ENCODE measurements at places on chromosomes 6 and 20.

DNA sequence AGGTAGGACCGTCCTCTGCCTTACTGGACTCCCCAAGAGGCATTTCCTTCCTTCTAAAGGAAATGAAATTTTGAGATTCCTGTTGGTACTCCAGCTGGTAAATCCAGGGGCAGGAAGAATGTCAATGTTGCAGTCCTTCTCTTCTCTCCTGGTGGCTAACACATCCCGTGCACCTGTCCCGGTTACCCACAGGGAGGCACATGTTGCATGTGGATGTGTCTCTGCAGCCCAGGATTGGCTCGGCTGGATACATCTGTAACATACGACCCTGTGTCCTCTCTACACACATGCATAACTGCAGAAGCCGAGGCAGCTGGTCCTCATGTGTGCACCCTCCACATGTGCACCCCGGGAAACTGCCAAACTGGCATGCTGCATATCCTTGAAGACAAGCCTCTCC lies 1.3 kb upstream of the LRFN2 start:
- no peak overlapping the region for H3K27ac ChIP-seq
- H3K27me3 ChIP-seq: no peaks in the 10 kb centered on the region
- no peak overlapping the region for H3K4me3 ChIP-seq

- peak overlapping the region; percentile 52 for H3K4me3 ChIP-seq
- no peaks in the 10 kb centered on the region for H3K27me3 ChIP-seq
- H3K27ac ChIP-seq: peak overlapping the region; percentile 84
- H3K36me3 ChIP-seq: no peaks in the 10 kb centered on the region
Observed at GRCh38 chr6:5084360-5084780, 771 bp upstream of the PPP1R3G start.

GRCh38 chr6:32666420-32667300 lies at the start of gene HLA-DQB1:
Gene HLA-DQB1 (minus strand): TSS chr6:32666657. CDS start chr6:32666607, 50 bp downstream.
- H3K4me3 ChIP-seq: no peak within 1 kb of the TSS
- no peaks in the 10 kb centered on the region for H3K36me3 ChIP-seq
- no peaks in the 10 kb centered on the region for H3K27me3 ChIP-seq
- DNase-seq: no peak
- peaks cover 3% of the 10 kb centered on the region for H3K4me1 ChIP-seq

DNA sequence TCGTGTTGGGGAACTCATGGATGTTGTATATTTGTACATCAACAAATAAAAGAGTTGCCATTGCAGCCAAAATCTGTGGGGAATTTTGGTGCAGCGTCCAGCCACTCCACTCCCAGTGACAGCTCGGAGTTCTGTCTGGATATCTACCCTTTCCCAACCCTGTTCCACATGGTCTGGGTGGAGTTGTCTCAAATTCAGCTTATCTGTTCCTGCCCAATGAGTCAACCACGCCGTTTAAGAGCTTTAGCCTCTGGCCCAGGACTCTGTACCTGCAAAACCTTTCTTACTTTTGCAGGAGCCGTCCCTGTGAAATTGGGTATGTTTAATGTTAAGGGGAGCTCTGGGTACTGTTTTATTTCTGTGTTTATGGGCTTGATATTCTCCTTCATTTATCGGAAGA lies 33.9 kb upstream of the OVOL2 start:
- H3K4me1 ChIP-seq: no peaks in the 10 kb centered on the region
- H3K36me3 ChIP-seq: no peaks in the 10 kb centered on the region
- no peak overlapping the region for H3K4me3 ChIP-seq

DNA sequence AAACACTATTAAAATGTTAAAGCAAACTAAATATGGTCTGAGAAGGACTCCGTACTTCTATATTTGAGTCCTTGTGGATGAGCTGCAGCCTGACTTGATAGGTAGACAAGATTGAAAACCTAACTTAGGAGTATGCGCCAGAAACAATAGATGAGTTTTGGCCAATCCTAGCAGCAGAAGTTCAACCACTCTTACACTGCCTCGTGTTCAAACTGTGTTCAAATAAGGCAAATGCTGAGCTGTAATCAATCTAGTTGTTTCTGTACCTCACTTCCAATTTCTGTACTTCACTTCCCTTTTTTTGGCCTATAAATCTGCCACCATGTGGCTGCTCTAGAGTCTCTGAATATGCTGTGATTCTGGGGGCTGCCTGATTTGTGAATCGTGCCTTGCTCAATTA lies 13.2 kb upstream of the SERINC1 start:
- H3K4me3 ChIP-seq: no peak overlapping the region
- H3K36me3 ChIP-seq: no peaks in the 10 kb centered on the region
- no peaks in the 10 kb centered on the region for H3K4me1 ChIP-seq
- DNase-seq: no peak

GRCh38 chr6:30544666-30545272 lies 11.5 kb downstream of the GNL1 start:
- no peak overlapping the region for H3K4me3 ChIP-seq
- DNase-seq: no peak
- H3K4me1 ChIP-seq: no peaks in the 10 kb centered on the region

DNA sequence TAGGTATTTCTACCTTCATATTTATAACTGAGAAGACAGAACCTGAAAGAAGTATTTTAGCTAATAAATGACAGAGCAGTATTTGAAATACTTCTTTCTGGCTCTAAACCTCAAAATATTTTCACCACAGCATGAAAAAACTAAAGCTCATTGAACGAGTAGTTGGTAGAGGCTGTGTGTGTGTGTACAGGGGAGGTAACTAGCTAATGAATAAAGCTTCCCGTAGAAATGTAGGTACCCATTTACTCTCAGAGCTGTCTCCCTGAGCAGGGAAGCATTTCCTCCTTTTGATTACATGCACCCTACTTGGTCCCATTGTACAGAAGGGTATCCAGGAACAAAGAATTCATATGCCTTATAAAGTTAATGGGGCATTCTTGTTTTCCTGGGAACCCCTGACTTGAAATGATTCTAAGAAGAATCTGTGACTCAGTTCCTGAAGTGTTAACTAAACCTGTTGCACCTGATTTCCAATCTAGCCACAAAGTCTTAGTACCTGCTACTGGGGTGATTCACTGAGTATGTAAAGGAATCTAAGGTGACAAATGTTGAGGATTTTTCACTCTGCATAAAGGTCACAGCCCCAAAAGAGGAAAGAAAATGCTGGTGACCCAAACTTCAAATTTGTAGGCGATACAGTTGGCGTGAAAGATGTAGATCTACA lies 12.5 kb downstream of the CRYBG1 start:
- no peak for DNase-seq
- no peak overlapping the region for H3K4me3 ChIP-seq
- no peaks in the 10 kb centered on the region for H3K27me3 ChIP-seq
- H3K4me1 ChIP-seq: no peaks in the 10 kb centered on the region
- no peak overlapping the region for H3K27ac ChIP-seq

DNA sequence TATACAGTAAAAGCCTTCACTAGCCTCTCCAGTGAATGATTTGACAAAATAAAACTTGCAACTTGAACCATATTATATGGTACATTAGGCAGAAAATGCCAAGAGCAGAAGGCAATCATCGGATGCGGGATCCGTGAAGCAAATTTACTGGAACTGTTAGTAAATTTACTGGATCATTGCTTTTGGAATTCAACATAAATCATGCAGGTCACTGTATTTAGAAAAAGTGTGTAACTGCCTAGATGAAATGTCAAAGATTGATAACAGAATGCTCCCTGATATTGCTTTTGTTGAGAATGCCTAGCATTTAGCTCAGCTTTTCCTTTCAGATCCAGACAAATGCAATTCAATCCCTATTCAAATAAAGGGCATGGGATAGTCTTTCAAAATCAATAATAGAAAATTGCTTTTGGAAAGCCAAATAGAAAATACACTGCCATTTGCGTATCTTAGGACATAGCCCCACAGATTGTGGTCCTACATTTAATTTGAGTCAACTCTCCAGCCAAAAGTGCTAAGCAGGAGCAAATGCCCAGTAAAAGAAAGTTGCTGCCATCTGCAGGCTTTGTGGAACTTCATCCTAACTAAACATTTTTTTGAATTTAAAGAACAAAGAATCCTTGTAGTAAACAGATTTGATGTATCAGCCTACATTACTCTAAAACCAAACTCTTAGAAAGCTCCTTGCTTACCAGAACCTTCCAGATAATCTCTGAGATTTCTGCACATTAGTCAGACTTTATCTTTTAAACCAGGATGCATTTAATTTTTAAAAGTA lies 109.5 kb upstream of the HSF2 start:
- no peaks in the 10 kb centered on the region for H3K4me1 ChIP-seq
- H3K4me3 ChIP-seq: no peak overlapping the region
- no peaks in the 10 kb centered on the region for H3K27me3 ChIP-seq

GRCh38 chr20:23123886-23124285 lies 37.8 kb upstream of the CD93 start:
- DNase-seq: no peak
- H3K27ac ChIP-seq: no peak overlapping the region
- H3K27me3 ChIP-seq: no peaks in the 10 kb centered on the region
- H3K4me1 ChIP-seq: no peaks in the 10 kb centered on the region
- no peaks in the 10 kb centered on the region for H3K36me3 ChIP-seq
- H3K4me3 ChIP-seq: no peak overlapping the region

- no peaks in the 10 kb centered on the region for H3K27me3 ChIP-seq
- peak overlapping the region; percentile 59 for H3K27ac ChIP-seq
- no peaks in the 10 kb centered on the region for H3K36me3 ChIP-seq
- H3K4me1 ChIP-seq: peaks cover 1% of the 10 kb centered on the region
- DNase-seq: peak; percentile 18
Observed at GRCh38 chr6:56953597-56954402, 1.1 kb upstream of the BEND6 start.

GRCh38 chr6:27922949-27923348 lies 10.8 kb upstream of the OR2B2 start:
- H3K27ac ChIP-seq: no peak overlapping the region
- H3K4me1 ChIP-seq: no peaks in the 10 kb centered on the region
- H3K36me3 ChIP-seq: no peaks in the 10 kb centered on the region

DNA sequence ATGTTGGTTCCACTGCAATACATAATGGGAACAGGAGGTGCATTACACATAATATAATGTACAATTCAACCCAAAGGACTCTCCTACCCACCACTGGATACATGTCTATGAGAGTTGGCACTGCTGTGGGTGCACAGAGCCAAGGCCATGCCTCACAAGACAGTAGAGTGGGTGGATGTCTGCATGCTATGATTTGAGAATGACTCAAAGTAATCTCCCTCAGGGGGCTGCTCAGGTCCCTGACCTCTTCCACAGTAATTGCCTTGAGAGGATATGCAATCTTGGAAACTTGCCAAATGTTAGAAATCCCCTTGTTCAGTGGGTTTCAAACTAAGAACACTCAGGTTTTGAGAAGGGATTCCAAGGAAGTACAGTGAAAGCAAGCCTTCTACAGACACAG lies 79.0 kb downstream of the ANKEF1 start:
- DNase-seq: no peak
- H3K27ac ChIP-seq: no peak overlapping the region
- H3K36me3 ChIP-seq: no peaks in the 10 kb centered on the region

DNA sequence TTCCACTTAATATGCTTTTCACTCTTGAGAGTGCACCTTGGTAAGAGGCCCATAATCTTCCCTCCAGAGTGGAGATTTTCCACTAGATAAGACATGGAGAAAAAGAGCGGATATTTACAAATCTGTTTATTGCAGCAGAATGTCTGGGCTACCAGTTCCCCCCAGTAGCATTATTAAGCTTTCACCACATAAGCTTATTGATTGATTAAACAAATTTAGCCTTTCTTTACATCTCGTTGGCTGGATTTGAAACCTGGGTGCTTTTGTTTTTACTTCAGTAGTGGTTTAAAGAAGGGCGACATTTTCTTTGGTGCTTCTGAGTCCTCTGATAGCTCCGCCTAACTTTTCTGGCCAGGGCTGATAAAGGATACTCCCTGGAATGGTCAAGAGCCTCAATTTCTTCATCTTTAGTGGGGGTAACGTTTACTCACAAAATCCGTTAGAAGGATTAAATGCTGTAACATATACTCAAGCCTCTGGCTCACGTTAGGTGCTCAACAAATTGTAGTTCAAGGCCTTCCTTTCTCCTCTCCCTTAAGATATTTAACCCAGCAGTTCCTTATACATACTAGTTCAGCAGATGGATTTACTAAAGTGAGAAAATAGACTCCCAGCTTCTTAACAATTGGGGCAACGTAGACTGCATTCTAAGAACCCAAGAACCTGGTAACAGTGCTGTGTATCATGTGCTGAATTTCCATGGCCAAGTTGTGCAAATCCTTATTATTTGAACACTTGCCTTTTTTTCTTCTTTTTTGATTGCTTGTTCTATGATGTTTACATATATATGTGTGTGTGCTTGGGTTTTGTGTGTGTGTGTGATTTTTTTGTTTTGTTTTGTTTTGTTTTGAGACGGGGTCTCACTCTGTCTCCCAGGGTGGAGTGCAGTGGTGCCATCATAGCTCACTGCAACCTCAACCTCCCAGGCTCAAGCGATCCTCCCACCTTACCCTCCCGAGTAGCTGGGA lies 91.4 kb downstream of the RREB1 start:
- DNase-seq: no peak
- no peaks in the 10 kb centered on the region for H3K36me3 ChIP-seq
- H3K4me1 ChIP-seq: peaks cover 5% of the 10 kb centered on the region
- H3K27ac ChIP-seq: no peak overlapping the region
- H3K27me3 ChIP-seq: no peaks in the 10 kb centered on the region

DNA sequence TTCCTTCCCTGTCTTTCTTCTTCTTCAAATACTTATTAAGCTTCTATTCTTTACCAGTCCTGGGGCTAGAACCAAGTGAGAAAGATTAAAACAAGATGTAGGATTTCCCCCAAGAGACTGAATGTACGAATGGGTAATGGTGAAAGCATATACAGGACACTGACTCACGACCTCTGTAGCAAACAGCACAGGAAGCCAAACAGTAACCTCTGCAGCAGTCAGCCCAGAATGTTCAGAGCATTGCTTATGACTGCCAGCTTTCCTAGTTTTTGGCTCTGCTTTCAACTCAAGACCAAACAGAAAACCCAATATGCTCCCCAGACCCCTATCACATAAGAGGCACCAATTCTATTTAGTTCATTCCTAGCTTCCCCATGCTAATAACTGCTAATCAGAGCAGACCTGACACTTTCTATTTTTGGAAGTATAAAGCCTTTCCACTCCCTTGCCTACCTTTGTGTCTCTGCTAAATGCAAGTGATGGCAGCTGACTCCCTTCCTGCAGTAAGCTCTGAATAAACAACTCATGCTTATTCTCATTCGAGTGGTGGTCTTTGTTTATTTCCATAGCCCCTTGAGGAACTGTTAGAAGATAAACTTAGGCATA lies 690.6 kb downstream of the EPM2A start:
- DNase-seq: no peak
- H3K27me3 ChIP-seq: no peaks in the 10 kb centered on the region
- no peak overlapping the region for H3K27ac ChIP-seq
- no peaks in the 10 kb centered on the region for H3K4me1 ChIP-seq
- H3K36me3 ChIP-seq: no peaks in the 10 kb centered on the region
